ENCODE measurements at places on chromosomes 5 and 9. TPM values are rescaled to one million over a fixed set of nuclear protein-coding genes. Genes with fewer than 3 reads are reported as not detected.
A peak's percentile ranks its signal among the peaks of the same experiment; 100 is the strongest.

DNA sequence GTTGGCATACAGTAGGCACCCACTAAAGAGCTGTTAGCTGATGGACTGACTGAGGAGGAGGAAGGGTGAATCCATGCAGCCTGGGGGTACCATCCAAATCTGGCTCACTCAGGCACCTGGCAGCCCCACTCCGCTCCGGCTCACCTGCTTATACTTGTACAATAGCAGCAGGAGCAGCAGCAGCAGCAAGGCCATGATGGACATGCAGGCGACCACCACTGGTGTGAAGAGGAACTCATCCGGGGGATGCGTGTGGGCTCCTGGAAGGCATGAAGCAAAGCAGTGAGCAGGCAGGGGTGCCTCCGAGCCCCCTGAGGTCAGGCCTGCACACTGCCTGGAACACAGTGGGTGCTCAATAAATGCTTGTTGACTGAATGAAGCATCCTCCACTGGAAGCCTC is 18.3 kb downstream of the CSF1R start:
- no peak for DNase-seq

GRCh38 chr5:62139741-62140140 is 166.3 kb upstream of the KIF2A start:
- no peak for DNase-seq

The SH3PXD2B gene
- 35.1 TPM for polyA plus RNA-seq

- no peak for DNase-seq
Measured at GRCh38 chr5:83371726-83372125, 99.8 kb upstream of the VCAN start.

GRCh38 chr9:23821375-23822181 is 4.5 kb downstream of the ELAVL2 start:
- peak; percentile 27 for DNase-seq

The ARL10 gene
- 10.5 TPM for polyA plus RNA-seq

DNA sequence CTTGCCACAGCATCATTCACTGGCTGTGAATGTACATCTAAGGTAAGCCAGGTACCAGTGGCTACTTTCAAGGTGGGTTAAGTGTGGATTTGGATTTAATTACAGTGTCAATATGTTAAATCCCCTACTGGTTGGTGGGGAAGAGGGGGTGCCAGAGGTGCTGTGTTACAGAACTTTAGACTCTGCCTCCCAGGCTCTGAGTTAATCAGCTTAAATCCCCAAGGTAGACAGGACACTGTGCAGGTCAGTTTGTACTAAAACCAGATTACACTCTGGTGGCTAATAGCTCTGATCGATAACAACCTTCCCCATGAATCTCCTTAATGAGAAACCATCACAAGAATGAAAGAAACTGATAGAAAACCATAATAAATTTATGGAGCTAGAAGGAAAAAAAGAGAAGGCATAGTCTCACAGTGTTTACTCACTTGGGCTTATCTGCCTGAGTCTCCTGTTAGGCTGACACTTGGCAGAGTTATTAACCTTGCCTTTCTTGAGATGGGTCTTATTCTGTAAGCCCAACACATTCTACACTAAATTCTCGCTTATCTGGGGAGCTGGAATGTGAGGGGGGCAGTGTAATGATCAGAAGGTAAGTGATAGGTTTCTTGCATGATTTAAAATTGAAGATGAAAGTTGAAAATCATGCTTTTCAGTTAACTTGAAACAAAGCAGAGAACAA is 106.8 kb downstream of the LMNB1 start:
- DNase-seq = no peak

- DNase-seq = no peak
Measured at GRCh38 chr9:129104051-129104450, 6.5 kb downstream of the CRAT start.

The TRPM3 gene
- polyA plus RNA-seq = 0.32 TPM

The GPR151 gene
- polyA plus RNA-seq = not detected

The GLRA1 gene
- 0.14 TPM for polyA plus RNA-seq

The TRIM23 gene
- 21.8 TPM for polyA plus RNA-seq

GRCh38 chr9:110188991-110189390 is 19.0 kb downstream of the C9orf152 start:
- DNase-seq = no peak

DNA sequence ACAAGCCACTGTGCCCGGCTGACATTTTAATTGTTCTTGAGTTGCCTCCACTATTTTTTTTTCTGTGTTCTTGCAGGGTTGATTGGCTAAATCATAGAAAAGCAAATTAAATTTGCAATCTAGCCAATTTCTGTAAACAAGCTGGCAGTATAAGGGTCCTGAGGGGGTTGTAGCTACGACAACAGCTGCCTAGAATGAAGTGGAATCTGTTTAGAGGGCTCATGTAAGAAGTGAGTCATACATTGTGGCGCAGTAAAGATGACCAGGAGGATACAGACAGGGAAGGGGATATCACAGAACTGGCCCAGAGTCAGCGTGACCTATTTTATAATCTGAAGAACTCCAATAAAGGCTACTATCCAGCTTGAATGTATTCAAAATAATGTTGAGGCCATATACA is 82.2 kb upstream of the TLE1 start:
- peak; percentile 27 for DNase-seq

- no peak for DNase-seq
Measured at GRCh38 chr5:173108914-173109313, 35.4 kb upstream of the BNIP1 start.

DNA sequence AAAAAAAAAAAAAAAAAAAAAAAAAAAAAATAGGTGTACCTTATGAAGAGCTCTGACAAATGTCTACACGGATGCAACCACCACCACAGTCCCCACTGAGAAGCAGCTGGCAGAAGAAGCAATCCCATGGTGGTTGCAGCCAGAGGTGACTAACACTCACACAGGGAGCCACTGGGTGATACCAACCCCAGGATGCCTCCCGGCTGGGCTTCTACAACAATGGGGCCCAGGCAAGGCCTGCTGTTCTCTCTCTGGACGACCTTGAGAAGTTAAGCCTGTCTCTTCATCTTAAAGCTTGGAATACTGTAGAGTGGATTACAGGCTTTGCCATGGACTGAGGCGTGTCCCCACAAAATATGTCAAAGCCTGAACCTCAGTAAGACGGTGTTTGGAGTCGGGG is 104.1 kb downstream of the ROR2 start:
- no peak for DNase-seq

DNA sequence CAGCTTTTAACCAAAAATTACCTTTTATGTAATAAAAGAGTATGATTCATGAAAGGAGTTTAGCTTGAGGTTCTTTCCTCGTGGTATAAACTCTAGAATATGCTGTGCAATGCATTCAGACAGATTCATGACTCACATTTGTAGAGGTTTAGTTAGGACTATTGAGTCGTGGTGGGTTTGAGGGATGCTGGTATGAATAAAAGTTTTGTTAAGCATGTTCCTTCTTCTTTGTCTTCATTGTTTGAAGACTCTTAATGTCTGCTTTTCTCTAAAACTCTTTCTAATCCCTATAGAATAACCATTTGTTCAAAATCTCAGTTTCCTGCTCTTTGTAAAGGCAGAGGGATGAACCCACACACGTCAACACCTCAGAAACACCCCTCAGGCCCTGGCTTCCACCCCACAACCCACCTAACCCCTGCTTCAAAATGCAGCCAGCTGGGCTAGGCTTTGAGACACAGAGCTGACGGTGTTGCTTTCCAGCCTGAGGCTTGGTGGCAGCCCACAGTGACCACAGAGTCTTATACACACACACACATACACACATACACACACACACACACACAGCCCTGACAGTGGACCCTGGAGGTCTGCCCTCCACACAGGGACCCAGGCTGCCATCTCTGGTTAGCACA is 69.0 kb upstream of the IRX1 start:
- DNase-seq = no peak

The TNPO1 gene
- 77.8 TPM for polyA plus RNA-seq

DNA sequence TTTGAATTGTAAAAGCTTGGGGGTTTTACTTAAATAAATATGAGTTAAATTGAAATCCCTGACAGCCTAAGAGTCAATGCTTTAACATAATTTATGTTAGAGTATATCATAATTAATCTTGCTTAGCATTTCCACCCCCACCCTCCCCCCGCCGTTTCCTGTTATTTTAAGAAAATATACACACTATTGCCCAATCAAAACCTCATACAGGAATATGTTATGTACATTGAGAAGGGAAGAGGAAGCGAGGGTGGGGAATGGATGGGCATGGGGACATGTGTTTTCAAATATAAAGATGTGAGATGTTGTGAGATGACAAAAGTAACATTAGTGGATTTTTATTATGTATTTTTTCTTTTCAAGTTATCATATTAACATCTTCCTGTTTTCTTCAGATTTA is 561.1 kb upstream of the MEF2C start:
- DNase-seq = no peak

The SPATA31A3 gene
- not detected for polyA plus RNA-seq

DNA sequence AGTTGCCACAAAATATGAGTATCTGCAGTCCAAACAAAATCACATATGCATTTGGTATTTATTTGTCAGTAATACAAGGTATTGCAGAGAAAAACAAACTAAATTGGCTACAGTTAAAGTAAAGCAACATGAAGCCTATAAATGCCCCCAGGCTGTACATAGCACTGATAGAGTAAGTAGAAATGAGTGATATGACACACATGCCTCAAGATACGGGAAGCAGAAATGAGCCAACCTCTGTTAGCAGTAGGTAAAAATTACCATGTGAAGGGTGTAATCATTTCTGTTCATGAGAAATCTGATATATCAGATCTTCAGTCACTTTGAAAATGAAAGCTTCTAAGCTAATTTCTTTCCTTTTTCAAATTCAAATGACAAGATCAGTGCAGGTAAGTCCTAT is 131.1 kb downstream of the CHSY3 start:
- DNase-seq = no peak

DNA sequence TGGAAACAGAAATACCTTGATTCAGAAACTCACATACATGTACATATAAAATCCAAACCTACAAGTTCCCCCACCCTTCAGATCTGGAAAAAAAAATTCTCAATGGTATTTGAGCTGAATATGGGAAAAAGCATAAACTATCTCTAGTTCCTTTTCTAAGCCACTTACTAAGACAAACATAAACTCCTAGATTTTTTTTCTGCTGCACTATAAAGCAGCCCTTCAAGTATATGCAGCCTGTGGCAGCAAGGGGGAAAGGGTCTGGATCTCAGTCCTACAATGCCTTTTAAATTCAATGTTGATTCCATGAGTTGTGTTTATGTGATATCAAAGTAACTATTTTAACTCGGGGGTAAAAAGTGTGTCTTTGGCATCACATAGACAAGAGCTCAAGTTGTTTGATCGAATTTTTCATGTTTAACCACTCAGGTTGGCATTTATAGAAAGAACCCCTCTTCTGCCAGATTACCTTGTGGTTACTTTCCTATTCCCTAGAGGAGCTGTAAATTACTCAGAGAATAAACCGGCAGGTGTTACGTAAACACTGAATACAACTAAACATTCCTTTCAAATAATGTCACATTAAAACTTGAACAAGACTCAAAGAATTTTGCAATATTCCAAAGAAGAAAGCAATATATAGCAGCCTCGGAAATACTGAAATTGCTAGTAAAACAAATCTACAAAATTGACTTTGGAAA is 91.8 kb upstream of the FER start:
- DNase-seq = peak; percentile 24

Measured in muscle of back (tissue), 13 donors.